ENCODE measurements at places on chromosomes 1 and 21.

DNA sequence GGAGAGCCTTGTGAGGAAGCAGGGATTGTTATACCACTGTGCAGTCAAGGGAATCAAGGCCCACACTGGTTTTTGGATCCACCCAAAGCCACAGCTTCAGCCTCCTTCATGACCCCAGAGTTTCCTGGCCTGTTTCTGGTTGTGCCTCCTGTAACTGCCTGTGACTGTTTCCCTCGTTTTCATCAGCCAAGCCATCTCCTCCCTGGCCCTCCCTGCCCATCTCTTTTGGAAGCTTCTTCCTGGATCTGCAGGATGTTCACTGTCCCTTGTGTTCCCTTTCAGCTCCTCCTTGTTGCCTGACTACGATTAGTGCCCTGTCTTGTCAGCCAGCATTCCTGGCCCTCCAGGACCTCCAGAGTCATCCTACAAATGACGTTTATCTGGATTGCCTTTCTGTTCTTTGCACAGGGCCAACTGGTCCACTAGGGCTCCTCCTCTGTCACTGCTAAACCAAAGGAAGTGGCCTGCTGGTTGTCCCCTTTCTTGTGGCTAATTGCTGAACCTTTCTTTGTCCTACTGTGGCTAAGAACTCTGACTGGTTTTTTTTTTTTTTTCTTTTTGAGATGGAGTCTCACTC lies 17.9 kb downstream of the SFT2D2 start:
- no peak for DNase-seq

GRCh38 chr1:213295860-213296259 lies 244.8 kb downstream of the RPS6KC1 start:
- DNase-seq: no peak

GRCh38 chr1:15261155-15262002 lies 14.4 kb downstream of the FHAD1 start:
- no peak for DNase-seq

DNA sequence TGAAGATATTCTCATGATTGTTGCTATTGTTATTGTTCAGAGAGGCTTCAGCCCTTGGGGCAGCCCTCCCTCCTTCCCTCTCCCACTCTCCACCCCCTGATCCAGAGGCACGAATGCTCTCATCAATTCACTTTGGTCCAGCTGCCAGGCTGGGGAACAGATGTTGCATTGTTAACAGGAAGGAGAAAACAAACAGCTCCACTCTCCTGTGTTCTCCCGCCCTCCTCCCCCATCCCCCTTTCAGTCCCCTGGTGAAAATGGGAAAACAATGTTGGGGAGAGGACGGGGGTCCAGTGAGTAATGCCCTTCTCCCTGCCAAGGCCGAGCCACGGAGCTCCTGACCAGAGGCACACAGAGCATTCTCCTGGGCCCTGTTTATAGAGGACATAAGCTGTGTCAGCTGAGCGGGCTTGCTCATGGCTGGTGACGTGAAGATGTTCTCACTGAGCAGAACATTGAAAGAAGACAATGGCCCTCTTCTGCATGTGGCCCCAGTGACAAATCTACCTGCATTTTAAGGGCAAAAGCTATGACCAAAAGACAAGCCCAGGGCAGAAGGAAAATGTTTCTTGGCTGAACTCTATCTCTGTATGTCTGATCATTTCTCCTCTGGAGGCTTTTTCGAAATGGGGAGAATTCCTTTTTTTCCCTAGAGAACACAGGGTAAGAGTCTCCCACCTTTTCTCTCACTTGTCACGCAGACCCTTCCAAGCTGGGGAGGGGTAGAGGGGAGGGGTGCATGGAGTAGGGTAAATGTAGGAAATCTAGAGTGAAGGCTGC lies 111.7 kb downstream of the GLUL start:
- no peak for DNase-seq

DNA sequence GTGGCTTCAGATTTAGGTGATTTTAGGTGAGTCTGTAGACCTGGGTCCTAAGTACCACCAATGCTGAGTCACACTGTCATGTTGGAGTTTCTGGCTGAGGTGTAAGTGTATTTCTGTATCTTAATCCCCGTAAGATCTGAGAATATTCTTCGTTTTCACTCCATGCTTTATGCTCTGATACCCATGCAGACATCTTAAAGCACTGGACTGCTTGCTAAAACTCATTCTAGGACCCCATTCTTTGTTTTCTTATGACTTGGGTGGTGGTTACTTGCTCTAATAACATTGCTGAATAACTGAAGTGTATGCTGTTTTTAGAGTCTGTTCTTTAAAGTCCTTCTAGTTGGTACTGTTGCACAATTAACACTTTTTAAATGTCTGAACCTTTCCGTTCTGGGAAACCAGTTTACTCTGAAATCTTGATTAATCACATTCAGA lies 36.6 kb downstream of the CDC42 start:
- DNase-seq: no peak

Measured in stimulated activated CD4-positive, alpha-beta T cell treated with anti-CD3 and anti-CD28 coated beads, TNF-alpha, amount 100 ng/mL, for 4 hours (primary cell).